ENCODE measurements at places on chromosomes 1 and 21. TPM values are rescaled to one million over a fixed set of nuclear protein-coding genes. Genes with fewer than 3 reads are reported as not detected.

Gene NPR1
- 8.4 TPM for total RNA-seq

Gene PHACTR4
- total RNA-seq = 23.3 TPM

Gene CPLANE2
- total RNA-seq = 4.4 TPM

Gene CA6
- total RNA-seq = not detected

Gene TIE1
- total RNA-seq = 12.2 TPM

Gene SLC16A1
- 54.7 TPM for total RNA-seq

Gene SYT14
- total RNA-seq = not detected

Gene CRYAA
- total RNA-seq = 0.81 TPM

Gene DRAM2
- 33.0 TPM for total RNA-seq

Gene CLEC20A
- total RNA-seq = not detected

Gene NUDT17
- total RNA-seq = 0.51 TPM

DNA sequence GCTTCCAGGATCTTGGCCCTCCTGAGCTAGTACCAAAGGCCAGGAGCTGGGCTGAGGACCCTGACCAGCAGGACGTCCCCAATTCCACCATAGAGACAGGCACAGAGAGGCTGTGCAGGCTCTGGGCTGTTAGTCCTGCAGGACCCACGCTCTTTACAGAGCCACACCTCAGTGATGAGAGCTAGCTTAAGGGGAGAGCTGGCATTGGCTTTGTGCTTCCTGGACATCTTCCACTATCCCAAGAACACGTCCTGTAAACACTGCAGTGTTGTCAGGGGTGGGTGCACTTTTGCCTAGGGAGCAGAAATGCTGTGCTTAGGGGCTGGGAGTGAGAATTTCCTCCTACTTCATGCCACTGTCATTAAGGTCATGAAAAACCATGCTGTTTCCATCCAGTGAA lies 91.7 kb upstream of the EDN2 start:
- no peak for DNase-seq

GRCh38 chr1:227791425-227792143 lies 23.9 kb upstream of the PRSS38 start:
- DNase-seq = no peak

DNA sequence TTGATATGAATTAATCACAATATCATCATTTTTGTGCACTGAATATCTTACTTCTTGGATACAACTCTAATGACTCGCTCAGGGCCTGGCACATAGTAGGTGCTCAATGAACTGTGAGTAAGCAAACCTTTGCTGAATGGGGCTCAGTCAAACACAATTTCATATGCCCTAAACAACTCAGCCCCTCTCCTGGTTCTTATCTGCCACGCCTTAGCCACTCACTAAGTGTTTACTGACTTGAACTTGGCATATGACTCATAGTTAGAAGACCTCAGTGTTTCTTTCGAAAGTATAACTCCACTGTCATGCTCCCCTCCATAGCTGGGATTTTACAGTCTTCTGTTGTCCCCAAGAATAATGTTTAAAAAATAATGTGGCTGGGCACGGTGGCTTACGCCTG lies 4.8 kb upstream of the IFNLR1 start:
- DNase-seq = no peak

DNA sequence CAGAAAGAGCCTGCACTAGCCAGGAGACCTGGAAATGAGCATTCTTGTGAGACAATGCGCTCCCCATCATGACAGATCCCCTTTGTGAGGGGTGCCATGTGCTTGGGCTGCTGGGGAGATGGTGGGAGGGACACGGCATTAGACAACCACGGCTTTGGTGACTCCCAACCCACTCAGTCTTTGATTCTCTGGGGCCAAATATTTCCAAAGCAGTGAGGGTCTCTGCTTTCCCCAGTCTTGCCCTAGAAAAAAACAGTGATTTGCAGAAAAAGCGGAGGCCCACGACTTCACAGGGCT lies 10.2 kb downstream of the SLC45A3 start:
- DNase-seq = no peak

DNA sequence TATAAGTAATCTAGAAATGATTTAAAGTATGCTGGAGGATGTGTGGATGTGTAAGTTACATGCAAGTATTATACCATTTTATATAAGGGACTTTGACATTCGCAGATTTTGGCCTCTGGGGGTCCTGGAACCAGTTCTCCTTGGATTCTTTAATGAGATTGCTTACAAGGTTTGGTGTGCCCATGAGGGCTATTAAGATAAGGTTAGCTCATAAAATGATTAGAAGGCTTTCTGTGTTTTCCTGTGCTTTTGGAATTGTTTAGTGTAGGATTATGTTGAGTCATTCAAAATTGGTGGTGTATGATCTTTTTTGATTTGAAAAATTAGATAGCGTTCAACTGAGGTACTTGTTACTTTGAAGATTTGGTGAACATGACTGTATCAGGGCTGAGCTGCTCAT lies 5.6 kb downstream of the USP25 start:
- DNase-seq = no peak

DNA sequence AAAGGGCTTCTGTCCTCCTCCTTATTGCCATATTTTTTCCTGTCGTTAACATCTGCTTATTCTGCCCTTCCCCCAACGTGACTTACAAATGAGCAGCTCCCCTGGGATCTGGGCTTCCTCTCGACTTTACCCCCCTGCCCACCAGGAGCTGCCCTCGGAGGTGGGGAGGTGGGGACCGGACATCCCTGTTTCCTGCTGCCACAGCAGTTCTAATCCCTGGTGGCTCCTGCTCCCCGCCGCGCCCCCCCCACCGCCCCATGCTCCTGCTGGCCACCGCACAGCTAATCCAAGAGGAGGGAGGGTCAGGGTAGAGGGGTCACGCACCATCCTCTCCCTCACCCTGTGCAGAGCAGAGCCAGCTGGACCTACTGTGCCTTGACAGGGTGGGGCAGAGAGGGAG lies 4.4 kb upstream of the SLC27A3 start:
- no peak for DNase-seq

DNA sequence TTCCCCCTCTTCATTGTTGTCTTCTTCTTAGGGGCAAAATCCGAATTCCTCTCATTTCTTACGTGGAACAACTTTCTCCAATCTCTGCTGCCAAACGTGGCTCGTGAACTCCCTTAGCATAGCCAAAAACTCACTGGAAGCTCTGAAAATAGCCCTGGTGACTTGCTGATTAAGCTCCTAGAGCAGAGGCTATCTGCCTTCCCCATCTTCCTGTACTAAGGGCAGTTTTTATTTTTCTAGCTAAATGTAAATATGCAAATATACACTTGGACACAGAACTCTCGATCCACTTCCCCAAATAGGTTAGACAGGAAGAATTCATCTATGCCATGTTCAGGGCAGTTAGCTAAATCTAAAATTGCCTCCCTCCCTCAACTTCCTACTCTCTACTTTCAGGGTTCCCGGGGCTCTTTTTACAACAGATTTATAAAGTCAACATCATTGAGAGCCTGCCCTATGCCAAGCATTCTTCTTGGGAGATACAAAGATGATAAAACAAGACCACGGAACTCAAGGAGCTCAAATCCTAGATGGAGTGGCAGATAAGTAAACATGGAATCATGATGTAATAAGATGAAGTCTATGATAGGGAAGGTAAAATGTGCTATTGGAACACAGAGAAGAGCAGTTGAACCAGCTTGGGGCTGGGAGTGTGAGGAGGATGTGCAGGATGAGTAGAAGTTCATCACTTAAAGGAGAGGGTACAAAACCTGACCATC lies 59.4 kb upstream of the FMOD start:
- no peak for DNase-seq

DNA sequence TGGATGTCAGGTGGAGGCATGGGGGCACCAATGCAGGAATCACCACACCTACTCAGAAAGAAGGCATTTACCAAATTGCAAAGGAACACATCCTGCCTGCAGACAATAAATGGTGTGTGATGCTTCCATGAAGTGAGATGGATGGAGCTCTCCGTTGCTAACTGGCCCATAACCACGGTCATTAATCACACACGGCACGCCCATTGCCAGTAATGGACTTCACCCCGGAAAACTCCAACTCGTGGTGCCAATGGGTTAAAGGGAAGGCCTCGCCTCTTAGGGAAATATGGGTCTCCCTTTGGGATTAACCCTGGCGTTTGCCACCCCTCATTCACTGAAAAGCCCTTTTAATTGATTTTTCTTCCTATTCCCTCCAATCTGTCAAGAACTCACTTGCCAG lies 443.1 kb upstream of the DAB1 start:
- DNase-seq = no peak

DNA sequence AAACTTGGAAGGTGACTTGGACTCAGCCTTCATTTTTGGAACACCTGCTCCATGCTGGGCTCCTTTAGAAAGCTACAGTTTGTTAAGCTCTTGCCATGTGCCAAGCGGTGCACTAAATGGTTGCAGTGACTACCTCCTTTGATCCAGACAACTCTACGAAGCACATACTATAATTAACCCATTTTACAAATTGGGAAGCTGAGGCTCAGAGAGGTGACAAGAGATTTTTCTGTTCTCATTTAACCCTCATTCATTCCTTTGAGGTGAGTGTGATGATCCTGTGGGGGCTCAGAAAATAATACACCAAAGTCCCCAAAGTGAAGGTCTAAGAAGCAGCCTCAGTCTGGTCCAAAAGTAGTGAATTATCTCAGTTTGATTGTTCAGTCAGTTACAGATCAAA lies 1.6 kb upstream of the PAQR7 start:
- no peak for DNase-seq

DNA sequence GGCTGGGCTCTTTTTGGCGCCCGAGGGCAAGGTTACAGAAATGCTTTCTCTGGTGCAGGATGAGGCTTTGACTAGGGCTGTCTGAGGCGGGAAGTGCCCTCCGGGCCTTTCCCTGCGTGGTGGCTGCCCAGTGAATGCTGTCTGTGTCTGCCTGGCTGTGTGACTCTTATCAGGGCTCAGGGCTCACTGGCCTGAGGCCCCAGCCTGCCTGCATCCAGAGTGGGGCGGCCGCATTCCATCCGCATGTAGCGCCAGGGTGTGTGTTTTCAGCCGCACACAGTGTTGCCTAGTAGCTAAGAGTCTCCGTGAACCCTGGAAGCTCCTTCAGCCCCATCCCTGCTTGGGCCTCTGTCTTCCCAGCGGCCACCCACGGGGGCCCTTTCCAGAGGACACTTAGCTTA lies 59.1 kb downstream of the FAAP20 start:
- peak; percentile 56 for DNase-seq

DNA sequence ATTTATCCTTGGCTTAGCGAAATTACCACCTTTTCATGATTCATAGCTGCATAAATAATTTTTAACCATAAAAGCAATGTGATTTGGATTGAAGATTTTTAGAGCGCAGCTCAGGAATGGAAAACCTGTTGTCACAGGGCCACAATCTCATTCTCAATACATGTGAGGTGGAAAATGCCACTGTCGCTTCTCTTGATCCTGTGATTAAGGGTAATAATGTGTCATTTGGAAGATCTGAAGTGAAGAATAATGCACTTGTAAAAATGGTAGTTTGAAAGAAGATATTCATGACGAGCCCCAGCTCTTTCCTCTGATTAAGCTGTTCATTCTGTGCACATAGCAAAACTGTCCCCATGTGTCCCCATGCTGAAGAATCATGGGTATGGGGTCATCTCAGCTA lies 230.4 kb downstream of the BACH1 start:
- DNase-seq = no peak

DNA sequence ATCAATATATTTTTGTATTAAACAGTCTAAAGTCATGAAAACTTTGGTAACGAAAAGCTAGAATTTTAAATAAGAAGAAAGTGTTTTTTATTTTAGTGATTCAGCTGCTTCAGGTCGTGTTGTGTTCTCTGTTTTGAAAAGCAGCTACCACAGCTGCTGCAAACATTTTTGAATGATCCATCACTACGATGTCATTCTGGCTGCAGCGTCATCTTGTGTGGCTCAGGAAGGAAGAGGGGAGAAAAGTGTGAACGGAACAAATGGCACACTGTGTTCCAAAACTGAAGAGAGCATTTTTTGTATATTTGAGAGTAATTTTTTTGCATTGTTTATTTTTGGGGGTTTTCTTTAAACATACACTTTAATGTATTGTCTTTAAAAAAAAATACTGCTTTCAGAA lies 323.0 kb upstream of the ADGRL2 start:
- no peak for DNase-seq

DNA sequence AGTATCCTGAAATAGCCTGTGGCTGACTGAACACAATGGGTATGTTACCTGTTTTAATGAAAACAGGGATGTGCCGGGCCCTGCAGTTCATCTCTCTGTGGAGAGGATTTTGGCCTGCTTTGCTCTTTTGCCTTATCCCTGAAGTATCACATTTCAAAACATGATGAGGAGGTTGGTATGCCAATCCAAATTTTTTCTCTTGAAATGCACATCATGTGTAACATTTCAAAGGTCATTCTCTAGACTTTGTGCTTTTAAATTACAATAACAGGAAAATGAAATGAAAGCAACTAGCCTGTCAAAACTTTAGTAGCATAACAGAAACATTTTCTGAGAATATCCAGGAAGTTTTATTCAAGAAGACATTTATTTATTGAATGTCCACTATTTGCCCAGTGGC lies 118.9 kb downstream of the SLC44A5 start:
- DNase-seq = no peak

GRCh38 chr1:110205591-110206155 lies 4.4 kb upstream of the KCNC4 start:
- DNase-seq = no peak

GRCh38 chr1:182927693-182928433 lies 25.1 kb downstream of the SHCBP1L start:
- no peak for DNase-seq

- DNase-seq = peak; percentile 93
Observed at GRCh38 chr1:27519331-27520258, 29.6 kb upstream of the WASF2 start.

GRCh38 chr1:37519613-37520012 lies 5.0 kb upstream of the MEAF6 start:
- DNase-seq = peak; percentile 5

DNA sequence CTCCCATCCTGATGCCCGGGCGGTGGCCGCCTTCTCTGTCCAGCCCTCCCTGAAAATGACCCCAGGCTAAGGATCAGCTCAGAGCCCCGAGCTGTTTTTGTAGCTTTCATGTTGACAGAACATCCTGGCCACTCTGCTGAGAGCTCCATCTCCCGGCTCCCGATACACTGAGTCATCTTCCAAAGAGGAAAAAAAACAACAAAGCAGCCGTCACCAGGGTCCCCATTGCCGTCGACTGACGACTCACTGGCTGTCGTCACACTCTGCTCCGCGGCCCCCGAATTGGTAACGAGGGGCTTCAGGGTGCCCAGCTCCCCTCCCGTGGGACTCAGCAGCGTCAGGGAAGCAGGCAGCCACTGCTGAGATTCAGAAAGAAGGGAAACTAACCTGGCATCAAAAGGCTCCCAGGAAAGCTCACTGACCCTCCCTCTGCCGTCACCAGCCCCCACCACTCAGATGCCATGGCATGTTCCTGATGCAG lies 67.2 kb downstream of the CD46 start:
- DNase-seq = no peak

- DNase-seq = no peak
Observed at GRCh38 chr1:115829023-115829674, 11.8 kb downstream of the NHLH2 start.

GRCh38 chr1:229285440-229285839 lies 14.5 kb downstream of the RAB4A start:
- no peak for DNase-seq
